ENCODE measurements at places on chromosomes 12 and 14.

DNA sequence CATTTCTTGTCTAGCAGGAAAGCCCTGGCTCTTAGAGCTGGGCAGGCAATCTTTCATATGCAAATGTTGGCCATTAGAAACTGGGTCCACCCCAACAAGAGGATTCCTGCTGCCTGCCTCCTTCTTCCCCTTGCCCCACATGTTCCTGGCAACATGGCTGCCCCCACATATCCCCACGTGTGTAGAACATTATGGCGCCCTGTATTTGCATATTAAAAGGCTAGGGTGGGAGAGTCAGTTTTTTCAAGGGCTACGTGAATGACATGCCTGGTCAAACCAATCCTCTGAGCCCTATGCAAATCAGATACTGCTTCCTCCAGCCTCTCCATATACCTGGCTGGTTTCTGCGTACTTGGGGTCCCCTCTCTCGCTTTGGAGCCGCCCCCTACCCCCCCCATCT, 514.0 kb downstream of the FUT8 start:
- no peak for DNase-seq

- no peak for DNase-seq
These were observed 14.3 kb downstream of the EXOC3L4 start for GRCh38 chr14:103108749-103109207.

DNA sequence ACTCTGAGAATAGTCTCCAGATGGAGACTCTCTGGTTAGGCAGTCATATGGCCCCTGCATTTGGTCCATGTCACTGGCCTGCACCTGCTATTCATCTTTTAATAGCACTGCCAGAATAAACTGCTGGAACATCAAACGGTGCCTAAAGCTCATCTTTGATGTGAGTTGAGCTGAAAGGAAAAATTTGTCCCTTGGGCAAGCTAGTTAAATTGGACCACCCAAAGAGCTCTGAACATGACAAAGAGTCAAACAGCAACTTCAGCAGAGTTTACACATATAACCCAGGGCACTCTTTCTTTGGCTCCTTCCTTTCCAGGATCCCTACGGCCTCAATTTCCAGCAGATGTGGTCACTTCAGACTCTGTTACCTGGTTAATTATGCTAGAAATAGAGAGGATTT, 269.9 kb downstream of the RPL10L start:
- no peak for DNase-seq

DNA sequence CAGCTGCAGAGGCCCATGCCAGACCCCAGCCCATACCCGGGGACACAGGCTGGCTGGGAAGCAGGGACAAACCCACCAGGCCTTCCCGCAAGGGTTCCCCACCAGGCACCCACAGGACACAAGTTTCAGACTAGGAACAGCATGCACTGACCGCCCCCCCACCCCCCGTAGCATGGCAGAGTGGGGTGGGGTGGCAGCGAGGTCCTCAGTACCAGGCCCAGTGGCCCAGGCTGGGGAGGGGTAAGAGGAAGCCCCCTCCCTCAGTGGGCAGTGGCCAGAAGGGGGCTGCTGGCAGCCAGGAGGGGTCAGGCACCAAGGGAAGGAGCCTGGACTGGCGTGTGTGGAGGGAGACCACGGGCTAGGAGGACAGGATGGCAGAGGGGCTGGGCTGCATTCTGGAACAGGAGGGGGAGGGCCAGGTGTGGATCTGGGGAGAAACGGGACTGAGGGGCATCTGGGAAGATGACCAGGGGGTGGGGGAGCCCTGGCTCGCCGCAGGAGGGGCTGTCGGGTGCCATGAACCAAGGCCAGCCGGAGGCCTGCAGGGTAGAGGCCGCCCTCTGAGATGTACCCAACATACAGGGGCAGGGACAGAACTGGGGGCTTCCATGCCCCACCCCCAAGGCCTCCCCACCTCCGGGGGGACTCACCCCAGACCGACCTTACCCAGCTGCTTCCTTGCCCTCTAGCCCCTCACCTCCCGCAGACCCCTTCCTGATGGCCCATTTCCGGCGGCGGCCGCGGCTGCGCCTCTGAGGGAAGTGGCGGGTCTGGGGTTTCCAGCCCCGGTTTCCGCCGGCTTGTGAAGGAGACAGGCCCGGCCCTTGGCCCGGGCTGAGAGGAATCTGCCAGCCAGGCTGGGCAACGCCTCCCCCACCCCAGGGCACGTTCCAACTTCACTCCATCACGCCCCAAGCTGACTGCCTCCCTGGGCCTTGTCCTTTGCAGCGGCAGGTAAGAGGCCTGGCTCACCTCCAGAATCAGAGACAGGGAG, 5.6 kb upstream of the JAG2 start:
- DNase-seq, result no peak

GRCh38 chr12:100199023-100199346, 1.6 kb upstream of the ACTR6 start:
- DNase-seq, result no peak

- DNase-seq, result no peak
These were observed 319.2 kb downstream of the DPF3 start for GRCh38 chr14:72574715-72575114.

DNA sequence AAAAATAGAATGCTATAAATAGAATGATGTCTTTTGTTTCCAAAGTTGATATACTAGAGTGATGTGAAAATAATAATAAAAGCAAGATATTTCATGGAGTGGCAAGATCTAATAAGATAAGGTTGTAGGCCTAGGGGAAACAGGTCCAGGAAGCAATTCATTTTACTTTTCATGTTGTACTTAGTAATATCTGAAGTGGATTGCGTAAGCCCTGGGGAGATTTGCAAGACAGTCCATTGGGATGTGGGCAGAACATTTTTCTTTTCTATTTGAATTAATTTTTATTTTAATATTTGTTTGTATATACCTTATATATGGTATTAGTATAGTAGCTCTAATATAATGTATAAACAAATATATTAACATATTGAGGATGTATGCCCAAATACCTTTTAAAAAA, 7.5 kb downstream of the NUBPL start:
- no peak for DNase-seq

DNA sequence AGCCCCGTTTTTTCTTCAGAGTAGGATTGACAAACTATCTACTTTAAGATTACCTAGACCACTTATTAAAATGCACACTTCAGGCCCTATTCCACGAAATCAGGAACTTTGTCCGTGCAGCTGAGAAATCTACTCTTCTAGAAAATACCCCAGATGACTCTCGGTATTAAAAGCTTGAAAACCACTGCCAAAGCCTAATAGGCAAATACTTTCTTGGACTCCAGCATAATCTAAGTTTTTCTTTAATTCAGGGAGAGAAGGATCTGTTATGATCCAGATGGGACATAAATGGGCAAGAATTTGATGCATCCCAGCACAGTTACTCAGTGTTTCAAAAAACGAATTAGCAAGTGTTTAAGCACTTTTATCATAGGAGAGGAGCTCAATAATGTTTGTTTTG, 94.5 kb downstream of the TMX1 start:
- DNase-seq, result no peak

DNA sequence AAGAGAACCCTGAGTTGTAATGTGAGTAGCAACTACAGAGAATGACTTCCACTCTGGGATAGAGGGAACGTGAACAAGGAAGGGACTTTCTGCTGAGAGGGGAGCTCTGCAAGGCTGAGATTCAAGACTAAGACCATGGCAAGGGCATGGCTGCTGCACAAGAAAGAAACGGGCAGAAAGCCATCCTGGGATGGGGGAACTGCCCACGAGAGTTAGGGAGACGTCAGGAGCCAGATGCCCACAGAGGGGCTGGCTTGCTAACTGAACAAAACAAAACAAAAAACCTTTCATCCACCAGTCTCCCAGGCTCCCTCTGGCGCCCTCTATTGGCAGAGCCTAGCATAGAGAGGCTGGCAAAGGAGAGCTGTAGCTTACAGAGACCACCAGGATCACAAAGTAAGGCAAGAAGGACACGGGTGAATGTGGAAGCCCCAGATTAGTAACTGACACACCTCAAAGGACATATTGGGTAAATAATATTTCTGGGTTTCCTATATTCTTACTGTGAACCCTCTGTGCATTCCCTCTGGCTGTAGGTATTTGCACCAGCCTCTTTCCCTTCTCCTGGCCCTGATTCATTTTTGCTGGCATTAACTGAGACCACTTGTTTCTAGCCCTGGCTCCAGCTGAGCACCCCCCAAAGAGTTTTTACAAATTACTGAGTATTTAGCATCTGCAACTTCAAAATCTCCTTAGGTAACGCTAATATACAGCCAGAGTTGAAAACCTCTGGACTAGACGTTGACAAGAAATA, 338.3 kb downstream of the EMP1 start:
- peak; percentile 35 for DNase-seq

DNA sequence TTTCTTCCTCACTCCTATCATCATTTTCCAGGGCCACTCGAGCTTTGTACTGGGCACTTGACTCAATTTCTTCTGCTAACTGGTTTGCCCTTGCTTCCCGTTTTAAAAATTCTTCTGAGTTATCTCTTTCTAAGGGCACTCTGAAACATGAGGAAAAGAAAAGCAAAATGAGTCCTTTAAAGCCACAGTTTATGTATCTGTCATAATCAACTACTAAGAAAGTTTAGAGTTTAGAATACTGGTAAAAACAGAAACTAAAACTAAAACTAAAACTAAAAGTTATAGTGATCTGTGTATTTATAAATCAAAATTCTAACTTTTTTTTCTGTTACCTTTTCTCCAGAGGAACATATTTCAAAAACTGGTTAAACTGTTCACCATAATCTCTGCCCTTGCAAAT, 79.2 kb downstream of the ATXN2 start:
- no peak for DNase-seq

DNA sequence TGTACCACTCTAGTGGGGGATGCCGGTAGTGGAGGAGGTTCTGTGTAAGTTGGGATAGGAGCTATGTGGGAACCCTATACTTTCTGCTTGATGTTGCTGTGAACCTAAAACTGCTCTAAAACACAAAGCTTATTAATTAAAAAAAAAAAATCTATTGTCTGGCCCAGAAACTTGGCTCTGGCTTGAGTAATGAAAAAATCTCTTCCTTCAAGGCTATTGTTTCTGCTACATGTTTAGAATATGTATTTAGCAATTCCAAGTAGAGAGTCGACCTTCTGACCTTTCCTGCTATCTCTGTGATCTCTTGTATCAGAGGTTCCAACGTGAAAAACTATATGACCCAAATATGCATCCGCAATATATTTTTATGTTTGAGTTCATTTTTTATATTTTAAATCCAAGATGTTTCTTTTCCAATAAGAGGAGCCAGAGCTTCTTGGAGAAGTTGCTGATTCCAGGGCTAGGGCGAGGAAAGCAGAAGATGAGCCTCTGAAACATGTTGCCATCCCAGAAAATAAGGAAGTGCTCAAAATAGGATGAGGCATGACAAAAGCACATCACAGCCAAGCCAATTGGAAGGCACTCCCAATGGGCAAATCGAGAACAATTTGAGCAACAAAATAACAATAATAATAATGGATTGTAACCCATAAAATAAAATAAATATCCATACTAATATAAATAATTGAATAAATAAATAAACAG, 184.6 kb upstream of the TMEM260 start:
- no peak for DNase-seq

GRCh38 chr14:90578283-90578985, 181.6 kb downstream of the CALM1 start:
- no peak for DNase-seq

GRCh38 chr14:21275261-21275858, 4.5 kb upstream of the RPGRIP1 start:
- DNase-seq, result no peak

GRCh38 chr12:40552868-40553267, 139.4 kb upstream of the CNTN1 start:
- no peak for DNase-seq

- DNase-seq, result no peak
These were observed 144.3 kb upstream of the GSC start for GRCh38 chr14:94914191-94914590.

- no peak for DNase-seq
These were observed 49.4 kb downstream of the SLC8A3 start for GRCh38 chr14:70139384-70139783.

DNA sequence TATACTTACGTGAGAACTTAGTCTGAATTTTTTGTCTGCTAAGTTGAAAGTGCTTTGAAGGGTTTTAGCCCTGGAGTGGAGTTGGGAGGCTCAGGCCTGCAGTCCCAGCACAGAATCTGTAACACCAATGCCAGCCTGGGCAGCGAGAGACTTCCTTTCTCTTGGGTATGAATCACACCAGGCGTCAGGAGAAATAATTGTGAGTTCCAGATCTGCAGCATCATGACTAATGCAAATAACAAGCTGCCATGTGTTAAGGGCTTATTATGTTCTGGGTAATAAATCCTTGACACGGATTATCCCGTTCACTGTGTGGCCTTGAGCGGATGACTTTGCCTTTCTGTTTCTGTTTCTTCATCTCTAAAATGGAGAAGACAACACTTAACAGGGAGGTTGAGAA, 70.6 kb downstream of the B4GALNT3 start:
- DNase-seq, result no peak

- no peak for DNase-seq
These were observed 68.3 kb upstream of the SCN8A start for GRCh38 chr12:51522696-51523095.

- DNase-seq, result no peak
These were observed 65.5 kb downstream of the SH2B3 start for GRCh38 chr12:111471236-111471635.

DNA sequence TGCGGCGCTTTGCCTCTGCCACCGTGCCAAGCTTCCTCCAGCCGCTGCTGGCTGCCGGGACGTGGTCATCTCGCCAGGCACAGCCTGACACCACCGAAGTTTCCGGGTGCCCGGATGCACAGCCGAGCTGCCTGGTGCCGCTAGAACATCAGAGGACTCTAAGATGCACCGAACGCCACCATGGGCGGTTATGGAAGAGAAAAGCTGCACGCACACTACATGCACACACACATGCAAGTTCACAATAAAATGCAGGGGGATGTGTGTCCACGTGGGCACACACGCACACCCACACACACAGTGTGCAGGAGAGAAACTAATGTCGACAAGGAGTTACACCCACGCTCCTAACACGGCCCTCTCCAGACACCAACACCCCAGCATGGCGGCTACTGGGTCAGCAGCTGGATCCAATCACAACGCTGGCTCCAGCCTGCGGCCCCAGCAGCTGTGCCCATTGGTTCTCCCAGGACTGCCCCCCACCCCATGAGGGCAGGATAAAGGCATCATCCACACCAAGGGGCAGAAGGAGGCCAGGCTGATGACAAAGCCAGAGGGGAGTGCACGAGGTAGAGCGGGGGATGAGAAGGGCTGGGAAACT, 82.7 kb downstream of the BCL11B start:
- no peak for DNase-seq

DNA sequence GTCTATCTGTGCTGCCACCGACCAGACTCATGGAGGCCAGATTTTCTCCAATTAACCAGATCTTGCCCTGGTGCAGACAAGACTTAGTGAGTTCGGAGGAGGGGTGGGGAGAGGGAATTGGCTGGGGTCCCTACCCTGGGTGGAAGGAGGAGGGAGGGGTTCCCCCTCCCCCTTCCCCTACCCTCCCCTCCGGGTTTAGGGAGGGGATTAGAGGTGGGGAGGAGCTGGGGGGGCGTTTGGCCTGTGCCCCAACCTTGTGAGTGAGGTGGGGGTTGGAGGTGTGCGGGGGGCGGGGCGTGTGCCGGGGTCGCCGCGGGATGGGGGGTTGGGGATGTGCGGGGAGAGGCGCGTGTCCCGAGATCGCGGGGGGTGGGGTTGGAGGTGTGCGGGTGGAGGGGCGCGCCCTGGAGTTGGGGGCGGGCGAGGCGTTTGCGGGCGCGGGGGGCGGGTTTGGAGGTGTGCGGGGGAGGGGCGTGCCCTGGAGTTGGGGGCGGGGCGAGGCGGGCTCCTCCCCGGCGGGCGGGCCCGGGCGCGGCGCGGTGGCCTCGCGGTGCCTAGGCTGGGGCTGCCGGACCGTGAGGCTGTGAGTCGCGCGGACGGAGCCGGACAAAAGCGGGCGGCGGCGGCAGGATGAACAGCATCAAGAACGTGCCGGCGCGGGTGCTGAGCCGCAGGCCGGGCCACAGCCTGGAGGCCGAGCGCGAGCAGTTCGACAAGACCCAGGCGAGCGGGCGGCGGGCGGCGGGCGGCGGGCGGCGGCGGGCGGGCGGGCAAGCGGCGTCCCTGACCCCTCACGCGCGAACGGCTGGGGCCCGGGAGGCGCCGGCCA, at the start of gene HIP1R:
TSS of gene HIP1R (plus strand) at position 537 of the 829 bp plus-strand sequence. CDS start at position 631, 94 bp downstream.
- no peak for DNase-seq

Data from NCI-H2029 treated with DMSO at 0.1 percent for 48 hours (cell line).